Keratinocyte (primary cell): ENCODE measurements at places on chromosomes 2 and 18. TPM values are rescaled to one million over a fixed set of nuclear protein-coding genes. Genes with fewer than 3 reads are reported as not detected.

- no peak for DNase-seq
- H3K4me1 ChIP-seq: no peaks in the 10 kb centered on the region
- no peak overlapping the region for H3K4me3 ChIP-seq
- H3K27ac ChIP-seq: no peak overlapping the region
- H3K36me3 ChIP-seq: no peaks in the 10 kb centered on the region
Observed at GRCh38 chr2:231693956-231694355, 14.4 kb upstream of the PTMA start.

GRCh38 chr2:218701806-218702205 is 8.8 kb upstream of the TTLL4 start:
- no peaks in the 10 kb centered on the region for H3K27me3 ChIP-seq
- peaks cover 4% of the 10 kb centered on the region for H3K36me3 ChIP-seq
- no peak for DNase-seq
- no peak overlapping the region for H3K4me3 ChIP-seq

GRCh38 chr18:79916128-79916494 is 35.3 kb downstream of the SLC66A2 start:
- H3K27me3 ChIP-seq: no peaks in the 10 kb centered on the region
- peaks cover 6% of the 10 kb centered on the region for H3K36me3 ChIP-seq
- no peak overlapping the region for H3K4me3 ChIP-seq
- H3K4me1 ChIP-seq: no peaks in the 10 kb centered on the region

Gene HOXD9
- not detected in 3 replicates for polyA plus RNA-seq

DNA sequence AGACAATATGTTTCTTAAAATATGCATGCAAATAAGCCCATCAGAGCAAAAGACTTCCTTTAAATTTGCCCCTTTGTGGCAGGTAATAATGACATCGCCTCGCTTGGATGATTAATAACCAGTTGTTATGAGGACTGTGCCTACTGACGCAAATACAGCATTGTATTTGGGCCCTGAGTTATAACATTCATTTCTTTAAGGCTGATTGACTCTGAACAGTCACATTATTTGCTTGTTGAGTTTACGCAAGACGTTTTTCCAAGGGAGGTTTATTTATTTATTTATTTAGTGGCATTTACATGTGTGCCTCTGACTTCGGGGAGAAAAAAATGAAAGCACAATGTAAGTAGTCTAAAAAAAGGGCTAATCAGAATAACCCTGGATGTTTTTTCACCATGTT is 88.3 kb downstream of the SLC8A1 start:
- no peak overlapping the region for H3K27ac ChIP-seq
- no peak for DNase-seq

Gene KIF3C
- polyA plus RNA-seq: 6.5 to 8.4 TPM (median 7.4 TPM) in 3 replicates

DNA sequence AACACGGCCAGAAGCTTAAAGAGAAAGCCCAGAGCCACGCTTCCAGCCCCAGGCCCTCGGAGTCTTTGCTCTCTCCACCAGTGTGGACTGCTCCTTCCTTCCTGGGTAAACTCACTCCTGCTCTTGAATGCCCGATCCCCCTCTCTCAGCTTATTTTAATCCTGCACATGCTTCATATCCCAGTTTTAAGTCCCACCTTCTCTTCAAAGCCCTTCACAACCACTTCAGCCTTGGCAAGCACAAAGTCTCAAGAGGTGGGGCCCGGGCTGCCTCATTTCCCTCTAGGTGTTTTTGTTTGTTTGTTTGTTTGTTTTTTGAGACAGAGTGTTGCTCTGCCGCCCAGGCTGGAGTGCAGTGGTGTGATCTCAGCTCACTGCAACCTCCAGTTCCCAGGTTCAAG is 21.6 kb upstream of the CREG2 start:
- no peak overlapping the region for H3K27ac ChIP-seq
- no peak for DNase-seq
- peaks cover 6% of the 10 kb centered on the region for H3K4me1 ChIP-seq
- H3K36me3 ChIP-seq: no peaks in the 10 kb centered on the region

Gene FHOD3
- 6.9 to 13.1 TPM (median 7.7 TPM) in 3 replicates for polyA plus RNA-seq

DNA sequence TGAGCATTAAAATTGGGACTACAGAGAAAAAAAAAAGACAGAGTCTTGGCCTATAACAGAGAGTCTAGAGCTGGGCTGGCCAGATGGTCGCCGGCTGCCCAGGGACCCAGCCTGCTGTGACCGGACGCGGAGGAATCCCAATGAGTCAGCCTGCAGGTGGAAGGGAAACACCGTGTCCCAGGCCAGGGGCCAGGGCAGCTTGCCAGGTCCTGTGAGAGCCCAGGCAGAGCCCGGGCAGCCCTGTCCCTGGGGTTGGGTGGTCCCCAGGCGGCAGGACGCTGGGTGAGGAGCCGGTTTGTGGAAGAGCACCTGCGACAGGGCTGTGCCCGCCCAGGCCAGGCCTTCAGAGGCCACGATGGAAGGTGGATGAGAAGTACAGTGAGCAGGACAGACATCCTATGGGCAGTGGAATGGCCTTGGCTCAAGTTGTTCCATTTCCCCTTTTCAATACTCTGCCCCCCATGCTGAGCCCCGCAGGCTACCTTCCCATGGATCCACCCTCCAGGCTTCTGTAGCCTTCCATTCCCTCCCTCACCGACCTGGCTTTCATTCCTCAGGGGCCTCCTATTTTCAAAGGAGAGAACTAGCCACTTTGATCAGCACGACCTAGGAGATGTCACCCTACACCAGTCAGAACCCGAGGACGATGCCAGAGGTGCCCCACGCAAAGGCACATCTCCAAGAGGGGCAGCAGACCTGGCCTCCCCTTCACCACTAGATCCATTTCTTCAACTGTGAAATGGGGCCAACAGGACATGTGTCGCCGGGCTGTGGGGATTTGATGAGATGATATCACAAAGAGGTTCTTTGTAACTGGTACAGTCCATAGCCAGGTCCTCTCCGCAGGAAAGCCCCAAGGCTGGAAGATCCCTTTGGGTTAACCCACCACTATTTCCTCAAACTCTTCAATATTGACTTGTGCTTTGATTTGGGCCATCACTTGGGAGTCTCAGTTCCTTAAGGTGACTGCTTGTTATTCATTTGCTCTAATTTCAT is 87.5 kb downstream of the POLR1A start:
- no peaks in the 10 kb centered on the region for H3K27me3 ChIP-seq
- no peak overlapping the region for H3K4me3 ChIP-seq
- no peaks in the 10 kb centered on the region for H3K4me1 ChIP-seq
- no peaks in the 10 kb centered on the region for H3K36me3 ChIP-seq
- no peak for DNase-seq
- H3K27ac ChIP-seq: no peak overlapping the region

DNA sequence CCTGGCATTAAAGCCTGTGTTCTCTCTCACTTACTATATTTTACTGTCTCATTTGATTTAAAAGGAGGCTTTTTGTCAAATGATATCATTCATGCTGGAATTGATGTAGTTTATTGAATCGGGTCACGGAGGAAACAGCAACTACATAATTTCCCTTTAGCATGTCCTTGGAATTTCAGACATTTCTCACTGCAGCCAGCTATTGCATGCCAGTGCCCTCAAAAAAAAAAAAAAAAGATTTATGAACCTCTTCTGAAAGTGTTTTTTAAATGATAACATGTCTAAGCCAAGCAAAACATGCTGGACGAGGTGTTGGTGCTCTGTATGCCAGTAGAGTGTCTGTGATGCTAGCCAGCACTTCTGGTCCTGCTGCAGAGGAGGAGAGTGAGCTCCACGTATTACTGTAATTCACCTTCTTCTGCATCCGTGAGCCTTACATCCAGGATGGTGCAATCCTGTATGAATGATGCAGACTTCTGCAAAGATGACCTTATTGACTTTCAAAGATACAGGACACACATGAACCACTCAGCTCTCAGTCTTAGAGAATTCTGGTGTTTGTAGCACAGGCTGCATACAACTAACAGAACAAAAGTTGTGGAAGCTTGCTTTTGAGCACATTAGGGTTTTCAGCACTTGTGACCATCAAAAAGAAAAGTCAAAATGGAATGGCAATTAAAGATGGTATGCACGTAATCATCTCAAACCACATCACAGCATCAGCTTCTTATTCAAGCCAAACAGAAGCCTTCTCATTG is 31.1 kb downstream of the UGP2 start:
- H3K4me1 ChIP-seq: peaks cover 31% of the 10 kb centered on the region
- H3K36me3 ChIP-seq: peaks cover 9% of the 10 kb centered on the region
- H3K4me3 ChIP-seq: no peak overlapping the region
- no peak for DNase-seq
- H3K27ac ChIP-seq: no peak overlapping the region

GRCh38 chr2:133605011-133605765 is 36.9 kb upstream of the NCKAP5 start:
- H3K4me3 ChIP-seq: no peak overlapping the region

Gene SNRNP27
- 21.5 to 41.1 TPM (median 35.7 TPM) in 3 replicates for polyA plus RNA-seq

Gene SLC35G4
- not detected in 3 replicates for polyA plus RNA-seq

DNA sequence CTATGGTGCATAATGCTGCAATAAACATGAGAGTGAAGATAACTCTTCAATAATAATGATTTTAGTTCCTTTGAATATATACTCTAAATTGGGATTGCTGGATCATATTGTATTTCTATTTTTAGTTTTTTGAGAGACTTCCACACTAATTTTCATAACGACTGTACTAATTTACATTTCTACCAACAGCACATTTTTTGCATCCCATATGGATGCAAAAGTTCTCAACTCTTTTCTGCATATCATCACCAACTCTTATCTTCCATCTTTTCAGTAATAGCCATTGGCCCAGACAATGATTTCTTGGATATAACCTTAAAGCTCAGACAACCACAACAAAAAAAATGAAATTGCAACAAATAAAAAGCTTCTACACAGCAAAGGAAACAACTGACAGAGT is 1082.4 kb downstream of the CNTNAP5 start:
- H3K4me1 ChIP-seq: no peaks in the 10 kb centered on the region
- H3K27ac ChIP-seq: no peak overlapping the region

Gene GLI2
- 0.04 to 0.06 TPM (median 0.05 TPM) in 3 replicates for polyA plus RNA-seq

Gene CRACDL
- polyA plus RNA-seq: 1.4 to 2.1 TPM (median 1.6 TPM) in 3 replicates
